Mammary epithelial cell (primary cell): ENCODE measurements at places on chromosomes 13 and 19. TPM values are rescaled to one million over a fixed set of nuclear protein-coding genes. Genes with fewer than 3 reads are reported as not detected.

The FCHO1 gene
- total RNA-seq, result 1.0 and 2.8 TPM in 2 replicates

The IGFL3 gene
- 295 TPM for total RNA-seq

The ZNF112 gene
- total RNA-seq, result 4.7 TPM in 2 replicates

The SIGLEC10 gene
- total RNA-seq, result not detected

The LAMP1 gene
- 252 TPM for total RNA-seq

The CD37 gene
- total RNA-seq, result not detected

The ACP7 gene
- total RNA-seq, result 3.3 TPM

The FLT1 gene
- not detected for total RNA-seq

The USHBP1 gene
- not detected for total RNA-seq

The F7 gene
- not detected for total RNA-seq

The METTL21C gene
- not detected in 2 replicates for total RNA-seq

The MYO16 gene
- 0.13 and 0.14 TPM in 2 replicates for total RNA-seq

The PPP2R1A gene
- total RNA-seq, result 226 and 299 TPM in 2 replicates

The CD22 gene
- 0.71 and 2.8 TPM in 2 replicates for total RNA-seq

The GNA15 gene
- total RNA-seq, result 28.7 TPM

The NR1H2 gene
- total RNA-seq, result 65.5 TPM

The ENOX1 gene
- total RNA-seq, result 0.86 and 1.2 TPM in 2 replicates

The IGFL1 gene
- total RNA-seq, result 0.67 TPM

The PIAS4 gene
- total RNA-seq, result 20.8 TPM
